KG1 (cell line): ENCODE measurements at places on chromosomes 3 and 15.
A peak's percentile ranks its signal among the peaks of the same experiment; 100 is the strongest.

GRCh38 chr3:137765310-137766033 is 1.4 kb downstream of the SOX14 start:
- no peak for DNase-seq

GRCh38 chr3:27659279-27660021 is 62.7 kb downstream of the EOMES start:
- DNase-seq, result no peak

DNA sequence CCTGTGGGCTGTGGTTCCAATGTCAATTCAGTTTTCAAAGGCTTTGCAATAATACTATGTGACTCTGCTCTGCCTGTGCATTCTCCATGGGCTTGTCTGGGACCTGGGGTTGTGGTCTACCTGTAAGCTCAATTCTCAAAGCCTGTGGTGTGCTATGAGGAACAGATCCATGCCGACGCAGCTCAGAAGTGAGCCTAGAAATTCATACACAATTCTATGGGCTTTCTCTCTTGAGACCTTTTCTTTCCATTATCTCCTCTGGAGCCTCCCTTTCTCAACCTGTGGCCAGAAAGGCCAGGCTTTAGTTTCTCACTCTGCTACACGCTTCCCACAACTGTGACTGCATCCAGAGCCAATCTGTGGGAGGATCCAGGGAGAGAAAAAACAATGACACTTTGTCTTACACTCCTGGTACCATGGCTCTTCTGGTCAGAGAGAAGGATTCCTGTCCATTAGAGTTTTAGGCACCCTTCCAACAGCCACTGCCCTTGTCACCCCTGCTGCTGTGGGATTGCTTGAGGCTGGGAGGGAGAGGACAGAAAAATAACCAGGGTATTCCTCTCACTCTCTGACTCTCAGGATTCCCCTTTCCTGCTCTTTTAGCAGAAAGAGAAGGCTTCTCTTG is 34.1 kb upstream of the KLF13 start:
- DNase-seq, result no peak

DNA sequence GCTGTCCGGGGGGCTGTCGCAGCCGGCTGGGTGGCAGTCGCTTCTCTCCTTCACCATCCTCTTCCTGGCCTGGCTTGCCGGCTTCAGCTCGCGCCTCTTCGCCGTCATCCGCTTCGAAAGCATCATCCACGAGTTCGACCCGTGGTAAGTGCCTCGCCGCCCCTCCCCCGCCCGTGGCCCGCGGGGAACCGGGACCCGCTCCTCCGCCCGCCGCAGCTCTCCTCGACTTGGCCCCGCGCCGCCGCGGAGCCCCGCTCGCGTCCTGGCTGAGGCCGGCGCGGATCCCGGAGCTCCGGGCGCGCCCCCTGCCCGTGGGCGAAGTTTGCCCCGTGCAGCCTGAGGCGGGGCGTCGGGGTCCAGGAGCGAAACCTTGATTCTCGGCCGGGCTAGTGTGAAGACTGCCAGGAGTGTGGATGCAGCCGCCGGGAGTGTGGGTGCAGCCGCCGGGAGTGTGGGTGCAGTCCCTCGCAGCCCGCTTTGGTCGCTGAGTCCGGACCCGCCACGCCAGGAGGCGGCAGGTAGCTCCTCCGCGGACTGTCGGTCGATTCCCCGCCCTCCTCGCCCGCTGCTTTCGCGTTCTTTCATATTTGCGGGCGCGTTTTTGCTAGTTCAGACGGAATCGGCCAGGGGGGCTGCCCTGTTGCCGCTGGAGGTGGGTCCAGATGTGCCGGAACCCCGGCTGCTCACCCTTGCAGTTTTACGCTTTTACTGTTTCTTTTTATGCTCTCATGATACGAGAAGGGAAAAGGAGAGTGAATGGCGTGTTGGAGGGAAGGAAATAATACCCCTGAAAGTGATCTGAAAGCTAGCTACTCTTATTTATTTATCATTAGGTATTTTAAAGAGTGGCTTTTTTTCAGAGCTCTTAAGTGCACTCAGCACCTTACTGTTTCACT is 692 bp downstream of the STT3B start:
- DNase-seq, result no peak

DNA sequence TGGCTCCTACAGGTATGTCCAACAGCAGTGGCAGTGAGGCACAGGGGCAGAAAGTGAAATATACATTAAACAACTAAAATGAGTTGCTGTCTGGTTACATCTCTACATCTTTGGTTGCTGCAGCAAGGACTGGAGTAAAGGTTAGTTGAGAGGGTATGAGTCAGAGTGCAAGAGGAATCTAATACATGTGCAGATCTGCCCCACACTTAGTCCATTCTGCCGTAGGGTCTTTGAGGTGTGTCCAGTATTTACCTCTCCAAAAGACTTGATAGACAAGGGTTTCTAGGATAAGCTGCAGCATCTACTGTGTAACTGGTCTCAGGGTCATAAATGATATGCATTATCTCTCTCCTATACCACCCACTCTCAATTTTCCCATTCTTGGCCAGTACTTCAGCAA is 6.2 kb upstream of the NEDD4 start:
- DNase-seq, result no peak

DNA sequence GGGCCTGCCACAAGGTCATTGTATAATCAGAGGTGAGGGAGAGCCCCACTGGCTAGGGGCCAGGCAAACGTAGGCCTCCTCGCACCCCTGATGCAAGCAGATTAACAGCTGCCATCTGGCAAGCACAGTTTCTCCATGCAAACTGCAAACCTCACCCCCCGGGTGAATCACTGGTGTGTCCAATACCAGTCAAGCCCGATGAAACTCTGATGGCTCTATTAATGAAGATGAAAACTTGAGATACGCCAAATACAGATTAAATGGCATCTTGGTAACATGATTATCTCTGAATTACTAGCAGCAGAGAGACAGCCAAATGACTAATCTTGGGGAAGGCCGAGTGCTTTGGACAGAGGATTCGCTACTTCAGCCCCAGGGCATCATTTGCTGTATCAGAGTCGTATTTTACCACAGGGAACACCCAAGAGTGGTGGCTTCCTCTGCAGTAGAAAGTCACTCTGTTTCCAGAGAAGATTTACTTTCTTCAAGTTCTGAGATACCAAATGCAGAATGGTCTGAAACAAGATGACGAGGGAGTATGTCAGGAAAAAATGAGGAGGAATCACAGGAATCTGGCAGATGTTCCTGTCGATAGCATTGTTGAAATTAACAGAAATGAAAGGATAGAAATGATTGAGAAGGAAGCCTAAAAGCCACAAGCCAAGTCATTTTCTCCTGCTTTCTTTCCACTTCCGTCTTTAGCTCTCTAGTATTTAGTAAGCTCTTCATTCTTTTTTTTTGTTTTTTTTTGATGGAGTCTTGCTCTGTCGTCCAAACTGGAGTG is 96.2 kb upstream of the NR2F2 start:
- no peak for DNase-seq

DNA sequence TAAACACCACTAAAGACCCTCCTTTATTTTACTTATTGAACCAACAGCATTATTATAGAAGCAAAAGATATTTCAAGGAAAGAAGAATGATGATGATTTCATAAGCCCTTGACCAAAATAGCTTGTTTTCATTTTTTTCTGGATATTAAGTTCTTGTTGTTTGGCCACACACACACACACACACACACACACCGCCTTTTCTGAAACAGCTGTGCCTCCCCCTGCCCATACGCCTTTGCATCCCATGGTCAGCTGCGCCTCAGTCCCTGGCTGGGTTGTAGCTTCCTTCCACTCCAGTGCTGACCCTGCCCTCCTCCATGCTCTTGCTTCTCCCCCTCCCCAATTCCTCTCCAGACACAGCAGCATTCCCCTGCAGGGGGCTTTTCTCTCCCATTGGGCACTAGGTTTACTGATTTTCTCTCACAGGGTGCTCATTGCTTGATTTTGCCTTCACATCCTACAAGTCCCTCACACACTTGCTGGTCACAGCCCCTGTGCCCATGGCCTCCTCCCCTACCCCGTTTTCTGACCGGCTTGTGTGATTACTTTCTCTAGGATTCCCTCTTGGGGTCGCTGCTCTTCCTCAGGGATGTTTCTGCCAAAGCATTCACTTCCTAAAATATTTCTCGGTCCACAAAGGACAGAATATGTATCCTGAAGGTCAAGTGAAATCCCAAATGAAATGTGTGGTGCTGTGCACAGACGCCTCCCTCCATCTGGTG is 18.4 kb downstream of the MESP1 start:
- no peak for DNase-seq

DNA sequence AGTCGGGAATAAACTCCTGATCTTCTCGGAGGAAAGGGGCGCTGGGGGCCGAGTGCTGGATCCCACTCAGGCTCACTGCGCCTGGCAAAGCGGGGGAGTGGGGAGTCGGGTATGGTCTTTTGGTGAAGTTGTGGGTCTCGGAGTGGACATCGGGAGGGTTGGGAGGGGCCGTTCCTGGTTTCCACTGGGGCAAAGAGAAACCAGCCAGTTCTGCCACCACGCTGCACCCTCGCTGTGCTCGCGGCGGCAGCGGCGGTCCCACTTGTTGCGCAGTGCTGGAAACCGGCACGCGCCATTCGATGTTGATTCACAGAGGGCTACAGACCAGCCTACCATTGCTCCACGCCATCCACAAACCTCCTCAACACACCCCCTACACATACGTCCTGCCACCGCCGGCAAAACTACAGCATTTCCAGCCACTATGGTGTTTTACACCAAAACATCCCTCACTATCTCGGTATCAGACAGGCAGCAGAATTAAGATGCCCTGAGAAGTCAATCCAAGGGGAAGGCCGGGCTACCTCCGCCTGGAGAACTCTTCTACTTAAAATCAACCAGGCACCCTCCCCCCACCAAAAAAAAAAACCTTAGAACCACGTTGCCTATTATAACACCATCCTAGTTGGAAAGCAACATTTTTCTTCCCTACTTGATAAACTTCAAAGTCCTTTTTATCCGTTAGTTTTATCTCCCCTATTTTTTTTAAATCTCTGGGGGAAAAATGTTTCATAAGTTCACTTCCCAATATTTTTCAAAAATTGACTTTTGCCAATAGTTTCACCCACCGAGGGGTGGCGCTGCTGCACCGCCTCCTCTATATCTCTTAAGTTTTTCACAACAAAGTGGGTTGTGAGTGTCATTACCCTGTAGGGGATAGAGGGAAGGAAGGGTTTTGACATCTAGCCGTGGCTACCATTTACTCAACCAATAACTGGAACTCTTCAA is 3.6 kb downstream of the BCL6 start:
- DNase-seq, result peak; percentile 36

GRCh38 chr3:183116025-183116614 is 16.8 kb upstream of the MCCC1 start:
- peak; percentile 18 for DNase-seq
